ENCODE measurements at places on chromosomes 7 and 10.
A peak's percentile ranks its signal among the peaks of the same experiment; 100 is the strongest.

DNA sequence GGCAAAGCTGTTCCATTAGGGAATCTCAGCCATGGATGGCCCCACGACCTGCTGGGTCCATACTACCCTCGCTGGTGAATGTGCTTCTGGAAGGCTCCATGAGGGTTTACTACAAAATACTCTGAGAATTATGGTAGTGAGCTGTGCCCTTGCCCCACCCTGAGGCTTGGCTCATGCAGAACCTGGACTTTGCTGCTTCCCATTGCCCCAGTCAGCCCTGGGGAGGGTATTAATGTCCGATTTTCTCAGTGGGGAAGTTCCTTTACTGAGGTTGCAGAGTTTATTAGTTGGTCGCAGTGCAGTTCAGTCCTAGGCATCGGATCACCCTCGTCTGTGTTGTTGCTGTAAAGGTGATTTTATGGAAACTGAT is 310.1 kb downstream of the WDR37 start:
- DNase-seq: no peak

DNA sequence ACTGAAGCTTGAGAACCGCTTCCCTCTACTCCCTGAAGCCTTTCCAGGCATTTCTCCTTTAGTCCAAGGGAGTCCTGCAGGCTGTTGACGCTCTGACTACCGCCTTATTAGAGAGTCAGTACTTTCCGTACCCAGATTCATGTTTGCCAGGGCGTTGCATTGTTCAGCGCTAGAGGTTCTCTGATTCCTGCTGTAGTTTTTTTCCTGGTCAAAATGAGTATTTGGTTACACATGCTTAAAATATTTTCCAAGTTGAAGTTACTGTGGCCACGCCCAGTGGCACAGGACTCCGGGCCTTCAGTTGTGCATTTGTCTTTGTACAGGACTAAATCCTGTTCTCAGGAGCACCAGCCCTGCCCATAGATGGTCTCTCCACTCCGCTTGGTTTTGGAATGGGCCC is 7.9 kb downstream of the MTURN start:
- DNase-seq: no peak

DNA sequence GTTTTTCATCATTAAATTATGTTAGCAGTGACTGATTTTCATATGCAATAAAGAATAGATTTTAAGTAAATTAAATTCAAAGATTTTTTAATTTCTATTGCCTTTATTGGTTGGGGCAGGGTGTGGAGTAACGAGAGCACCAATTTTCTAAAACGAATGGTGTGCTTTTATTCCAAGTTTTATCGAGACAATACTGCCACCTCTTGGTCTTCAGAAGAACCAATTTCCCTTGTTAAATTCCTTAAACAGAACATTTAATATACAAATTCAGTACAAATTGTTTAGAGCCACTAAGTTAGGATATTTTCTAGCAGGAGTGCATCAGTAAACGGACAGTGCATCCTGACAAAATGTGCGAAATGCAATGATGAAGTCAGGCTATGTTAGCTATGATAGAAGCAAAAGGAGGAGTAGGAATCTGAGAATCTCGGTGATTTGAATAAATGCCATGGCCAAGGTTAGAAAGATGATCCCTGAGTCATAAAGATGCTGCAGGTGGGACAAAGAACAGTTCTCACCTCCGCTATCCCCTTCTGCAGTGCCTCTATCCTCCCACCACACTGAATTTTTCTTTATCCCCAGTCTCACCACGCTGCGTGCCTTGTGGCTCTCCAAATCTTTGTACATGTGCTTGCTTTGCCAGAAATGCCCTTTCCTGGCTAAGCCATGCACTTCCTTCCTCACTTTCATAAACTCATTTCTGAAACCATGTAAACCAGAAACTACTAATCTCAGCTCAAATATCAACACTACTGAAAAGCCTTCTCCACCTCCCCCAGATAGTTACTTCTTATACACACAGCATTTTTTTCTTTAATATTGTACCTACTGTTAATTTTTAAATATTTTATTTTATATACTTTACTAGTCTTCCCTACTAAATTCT is 31.9 kb upstream of the AGBL3 start:
- no peak for DNase-seq

- DNase-seq: no peak
Measured at GRCh38 chr7:46131916-46132795, 211.1 kb upstream of the IGFBP3 start.

GRCh38 chr10:485776-486175 is 203.7 kb downstream of the DIP2C start:
- no peak for DNase-seq

DNA sequence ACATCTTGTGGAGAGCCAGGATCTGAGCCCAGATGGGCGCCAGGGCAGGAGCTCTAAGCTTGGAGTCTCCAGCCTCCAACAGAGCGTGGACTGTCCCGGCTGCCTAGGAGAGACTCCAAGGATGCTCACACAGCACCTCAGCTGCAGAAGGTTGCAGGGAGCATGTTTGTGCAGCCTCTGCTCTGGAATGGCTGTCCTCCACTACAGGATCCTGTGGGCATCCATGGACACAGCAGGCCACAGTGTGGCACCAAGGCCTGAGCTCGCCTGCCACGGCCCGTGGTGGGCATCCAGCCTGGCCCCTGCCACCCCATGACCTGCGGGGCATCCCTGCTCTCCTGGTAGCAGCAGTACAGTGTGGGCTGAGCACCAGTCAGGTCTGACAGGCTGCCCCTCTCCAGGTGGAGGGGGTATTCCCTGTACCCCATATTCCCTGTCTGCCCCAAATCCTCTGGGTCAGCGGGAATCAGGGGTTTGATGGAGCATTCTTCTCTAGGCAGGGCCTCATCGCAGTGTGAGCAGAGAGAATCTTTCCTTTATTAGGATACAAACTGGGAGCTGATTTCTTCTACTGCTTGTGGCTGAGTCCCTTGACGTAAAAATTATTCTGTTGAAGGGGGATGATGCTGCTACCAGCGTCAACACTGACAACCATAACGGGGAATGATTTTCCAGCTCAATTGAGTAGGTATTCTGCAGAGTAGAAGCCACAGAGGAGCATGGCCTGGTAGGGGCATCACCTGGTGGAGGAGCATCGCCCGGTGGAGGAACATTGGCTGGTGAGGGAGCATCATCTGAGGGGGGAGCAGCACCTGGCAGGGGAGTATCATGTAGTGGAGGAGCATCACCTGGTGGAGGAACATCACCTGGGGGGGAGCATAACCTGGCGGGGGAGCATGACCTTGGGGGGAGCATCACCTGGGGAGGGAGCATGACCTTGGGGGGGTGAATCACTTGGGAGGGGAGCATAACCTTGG is 60.6 kb downstream of the GLRX3 start:
- DNase-seq: no peak

GRCh38 chr10:72800000-72800740 is 93.4 kb upstream of the OIT3 start:
- DNase-seq: no peak

DNA sequence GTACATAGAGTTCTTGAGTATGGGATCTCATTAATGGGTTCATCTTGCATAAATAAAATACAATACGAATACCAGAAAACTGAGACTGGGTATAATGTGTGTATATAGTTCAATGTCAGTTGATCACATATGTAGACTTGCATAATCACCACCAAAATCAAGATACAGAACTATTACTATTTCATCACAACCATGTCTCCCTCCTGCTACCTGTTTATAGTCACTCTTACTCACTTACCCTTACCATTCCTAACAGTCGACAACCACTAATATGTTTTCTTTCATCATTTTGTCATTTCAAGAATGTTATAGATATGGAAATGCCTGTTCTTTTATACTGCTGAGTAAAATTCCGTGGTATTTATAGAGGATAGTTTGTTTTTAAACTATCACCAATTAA is 416.1 kb upstream of the CNTNAP2 start:
- DNase-seq: no peak

DNA sequence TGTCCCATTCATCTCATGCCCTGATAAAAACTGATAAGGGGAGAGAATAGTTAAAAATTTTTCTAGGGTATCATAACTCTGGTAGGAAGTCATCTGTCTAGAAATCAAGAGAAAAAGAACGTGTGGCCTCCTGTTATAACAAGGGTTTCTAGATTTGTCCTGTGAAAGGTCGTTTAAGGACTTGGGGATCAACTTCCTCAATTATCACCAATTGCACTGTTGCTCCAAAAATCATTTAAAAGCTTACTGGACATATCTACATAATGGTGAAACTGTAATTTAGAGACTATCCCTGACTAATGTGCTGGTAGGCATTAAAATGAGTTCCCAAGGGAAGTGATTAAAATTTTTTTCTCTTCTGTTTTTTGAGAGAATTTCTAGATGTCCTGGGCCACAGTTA is 58.2 kb downstream of the GPR141 start:
- DNase-seq: no peak

- DNase-seq: peak; percentile 92
Measured at GRCh38 chr10:86970162-86970981, 2.1 kb downstream of the ADIRF start.

- no peak for DNase-seq
Measured at GRCh38 chr7:44694766-44695165, 53.9 kb upstream of the ZMIZ2 start.

- no peak for DNase-seq
Measured at GRCh38 chr10:95520617-95521016, 40.6 kb downstream of the SORBS1 start.

DNA sequence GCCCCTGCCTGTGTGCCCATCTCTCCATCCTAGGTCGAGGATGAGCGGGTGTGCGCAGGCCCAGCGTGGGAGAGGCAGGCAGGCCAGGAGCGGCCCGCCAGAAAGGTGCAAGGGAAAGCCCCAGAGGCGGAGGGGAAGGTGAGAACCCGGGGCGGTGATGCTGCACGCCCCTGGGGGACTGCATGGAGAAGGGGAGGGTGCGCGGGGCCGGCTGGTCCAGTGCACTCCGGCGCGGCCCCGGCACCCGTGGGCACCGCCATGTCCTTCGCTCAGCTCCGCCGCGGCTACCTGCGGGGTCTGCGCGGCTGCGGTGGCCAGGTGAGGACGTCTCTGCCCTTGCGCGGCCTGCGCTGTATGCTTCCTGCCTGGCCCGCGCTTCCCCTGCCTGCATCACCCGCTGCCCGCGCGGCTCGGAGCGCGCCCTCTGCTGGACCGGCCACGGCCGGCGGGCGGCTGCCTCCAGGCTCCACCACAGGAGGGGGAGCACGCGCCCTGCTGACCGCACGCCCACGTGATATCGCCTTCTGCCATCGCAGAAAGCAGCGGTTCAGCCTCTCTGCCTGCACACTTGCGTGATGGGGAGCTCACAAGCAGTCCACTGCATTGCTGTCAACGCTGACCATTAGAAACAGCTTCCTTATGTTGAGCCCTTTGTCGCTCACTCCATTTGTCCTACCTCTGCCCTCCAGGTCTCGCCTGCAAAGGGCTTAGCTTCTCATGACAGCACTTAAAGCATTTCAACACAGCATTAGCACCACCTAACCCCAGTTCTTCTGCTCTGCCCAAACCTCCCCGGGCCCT is 73.9 kb downstream of the CXCL12 start:
- peak; percentile 91 for DNase-seq
